MG63 (cell line): ENCODE measurements at places on chromosomes 5 and 9. TPM values are rescaled to one million over a fixed set of nuclear protein-coding genes. Genes with fewer than 3 reads are reported as not detected.

DNA sequence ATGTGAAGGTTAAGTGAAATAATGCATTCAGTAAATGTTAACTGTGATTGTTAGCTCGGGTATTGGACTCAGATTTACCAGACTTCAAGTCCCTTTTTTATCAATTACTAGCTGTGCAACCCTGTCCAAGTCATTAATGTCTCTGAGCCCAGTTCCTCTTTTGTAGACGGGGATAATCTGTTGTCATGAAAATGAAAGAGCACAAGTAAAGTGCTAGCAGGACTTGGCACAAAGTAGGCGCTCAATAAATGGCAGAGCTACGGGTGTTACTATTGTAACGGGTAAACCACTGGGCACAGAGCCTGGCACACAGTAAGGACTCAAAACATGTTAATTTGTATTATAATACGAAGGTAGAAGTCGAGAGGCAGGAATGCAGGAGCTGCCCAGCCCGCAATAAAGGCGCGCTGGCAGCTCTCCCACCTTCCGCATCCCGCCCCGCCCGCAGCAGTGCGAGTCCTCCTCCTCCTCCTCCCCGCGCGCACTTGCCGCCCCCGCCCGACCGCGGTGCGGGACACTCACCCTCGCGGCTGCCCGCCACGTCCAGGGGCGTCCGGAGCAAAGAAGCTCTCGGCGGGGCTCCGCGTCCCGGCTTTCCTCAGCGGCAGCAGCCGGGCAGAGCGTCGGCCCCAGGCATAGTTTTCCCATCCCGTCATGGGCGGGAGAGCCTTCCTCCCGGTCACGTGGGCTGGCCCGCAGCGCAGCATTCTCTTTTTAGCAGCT is at the start of gene C1QTNF2:
TSS of gene C1QTNF2 (minus strand) at position 637 of the 723 bp plus-strand sequence. CDS start 15,615 bp downstream, outside the sequence.
- DNase-seq = peak; percentile 79

GABRG2 gene
- total RNA-seq = not detected in 2 replicates

DNA sequence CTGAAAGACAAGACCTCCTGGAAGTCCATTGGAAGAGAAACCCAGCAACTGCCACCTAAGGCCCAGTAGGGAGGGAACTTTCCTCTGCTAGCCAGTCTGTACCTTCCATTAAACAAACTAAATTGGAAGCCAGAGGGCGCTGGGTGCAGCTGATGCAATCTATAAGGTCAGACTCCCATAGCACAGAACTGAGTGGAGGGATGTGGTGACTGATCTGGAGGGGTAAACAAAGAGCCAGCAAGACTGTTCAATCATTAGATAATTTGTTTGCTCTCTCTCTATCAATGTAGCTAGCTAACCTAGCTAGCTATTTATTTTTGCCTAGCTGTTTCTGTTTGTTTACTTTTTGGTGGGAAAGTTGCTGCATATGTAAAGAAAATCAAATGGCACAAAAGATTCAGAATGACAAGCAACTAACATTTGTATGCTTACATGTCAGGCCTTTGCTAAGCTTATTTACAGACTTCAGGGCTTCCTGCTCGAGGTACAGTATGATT is 291.8 kb upstream of the DAB2 start:
- peak; percentile 66 for DNase-seq

GRCh38 chr5:41087461-41087860 is 16.3 kb upstream of the MROH2B start:
- no peak for DNase-seq

DNA sequence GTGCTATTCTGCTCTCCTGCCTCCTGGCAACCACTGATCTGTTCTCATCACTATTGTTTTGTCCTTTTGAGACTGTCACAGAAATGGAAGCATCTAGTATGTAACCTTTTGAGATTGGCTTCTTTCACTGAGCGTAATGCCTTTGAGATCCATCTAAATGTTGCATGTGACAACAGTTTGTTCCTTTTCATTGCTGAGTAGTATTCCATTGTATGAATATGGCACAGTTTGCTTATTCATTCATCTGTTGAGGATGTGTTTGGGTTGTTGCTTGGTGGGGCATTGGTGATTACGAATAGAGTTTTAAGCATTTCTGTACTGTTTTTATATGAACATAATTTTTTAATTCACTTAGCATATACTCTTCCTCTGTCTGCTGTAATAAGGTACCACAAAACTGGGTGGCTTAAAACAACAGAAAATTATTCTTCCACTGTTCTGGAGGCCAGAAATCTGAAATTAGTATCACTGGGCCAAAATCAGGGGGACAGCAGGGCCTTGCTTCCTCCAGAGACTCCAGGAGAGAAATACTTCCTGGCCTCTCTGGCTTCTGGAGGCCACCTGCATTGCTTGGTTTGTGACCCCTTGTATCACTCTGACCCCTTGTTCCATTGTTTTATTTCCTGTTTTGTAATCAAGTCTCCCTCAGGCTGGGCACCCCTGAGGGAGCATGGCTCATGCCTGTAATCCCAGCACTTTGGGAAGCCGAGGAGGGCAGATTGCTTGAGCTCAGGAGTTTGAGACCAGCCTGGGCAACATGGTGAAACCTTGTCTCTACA is 53.0 kb downstream of the EXOSC2 start:
- no peak for DNase-seq

SELENOP gene
- 1.5 and 25.0 TPM in 2 replicates for total RNA-seq

DNA sequence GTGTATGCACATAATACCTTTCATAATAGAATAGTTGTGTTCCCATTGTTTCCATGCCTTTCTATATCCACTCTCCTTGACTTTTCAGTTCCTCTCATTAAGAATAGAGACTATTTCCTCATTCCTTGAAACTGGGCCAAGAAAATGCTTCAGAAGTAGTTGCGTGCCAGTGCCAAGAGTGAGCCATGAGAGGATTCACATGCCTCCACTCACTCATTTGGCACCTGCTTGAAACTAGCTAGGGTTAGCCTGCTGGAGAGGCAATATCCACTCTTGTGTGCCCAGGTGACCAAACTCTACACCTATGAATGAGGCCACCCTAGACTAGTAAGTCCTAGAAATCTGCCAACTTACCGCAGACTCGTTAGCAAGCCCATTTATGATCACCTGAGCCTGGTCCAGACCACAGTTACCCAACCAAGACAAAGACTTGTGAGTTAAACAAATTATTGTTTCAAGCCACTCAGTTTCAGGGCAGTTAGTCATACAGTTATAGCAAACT is 276.3 kb downstream of the EPB41L4A start:
- peak; percentile 80 for DNase-seq

- DNase-seq = no peak
Observed at GRCh38 chr9:124251605-124252378, 6.0 kb upstream of the NEK6 start.

FAM81B gene
- not detected in 2 replicates for total RNA-seq

- no peak for DNase-seq
Observed at GRCh38 chr9:101585740-101586139, 9.0 kb downstream of the PPP3R2 start.

DNA sequence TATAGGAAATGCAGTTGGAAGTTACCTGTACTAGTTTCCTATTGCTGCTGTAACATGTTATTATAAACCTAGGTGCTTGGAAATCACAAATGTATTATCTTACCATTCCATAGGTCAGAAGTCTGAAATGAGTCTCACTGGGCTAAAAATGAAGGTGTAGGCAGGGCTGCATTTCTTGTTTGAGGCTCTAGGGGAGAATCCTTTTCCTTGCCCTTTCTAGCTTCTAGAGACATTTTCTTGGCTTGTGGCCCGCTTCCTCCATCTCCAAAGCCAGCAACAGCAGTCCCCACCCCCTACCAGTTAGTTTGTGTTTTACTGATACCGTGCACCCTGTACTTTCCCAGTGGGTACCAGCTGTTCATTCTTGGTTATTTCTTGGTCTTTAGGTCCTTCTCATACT is 153.3 kb downstream of the SLF1 start:
- no peak for DNase-seq

- no peak for DNase-seq
Observed at GRCh38 chr9:133359399-133360175, 3.2 kb downstream of the SURF2 start.

DNA sequence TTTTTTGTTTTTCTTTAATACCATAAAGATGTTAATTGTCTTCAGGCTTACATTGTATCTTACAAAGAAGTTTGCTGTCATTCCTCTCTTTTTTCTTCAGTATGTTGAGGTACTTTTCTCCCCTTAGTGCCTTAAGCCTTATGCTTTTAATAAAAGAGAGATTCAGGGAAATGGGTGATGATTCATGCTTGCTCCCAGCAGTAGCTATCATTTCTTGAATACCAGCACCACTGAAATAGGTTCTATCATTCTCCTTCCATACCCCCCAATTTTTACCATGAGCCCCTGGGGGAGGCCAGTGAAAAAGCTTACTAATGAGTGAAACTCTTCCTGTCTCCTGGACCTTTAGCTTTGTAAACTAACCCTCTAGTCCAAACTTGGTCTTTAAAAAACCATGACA is 165.0 kb downstream of the FBXL7 start:
- no peak for DNase-seq

CCDC192 gene
- not detected in 2 replicates for total RNA-seq
